NCI-H446 treated with DMSO at 0.1 percent for 48 hours (cell line): ENCODE measurements at places on chromosomes 3 and 15.

DNA sequence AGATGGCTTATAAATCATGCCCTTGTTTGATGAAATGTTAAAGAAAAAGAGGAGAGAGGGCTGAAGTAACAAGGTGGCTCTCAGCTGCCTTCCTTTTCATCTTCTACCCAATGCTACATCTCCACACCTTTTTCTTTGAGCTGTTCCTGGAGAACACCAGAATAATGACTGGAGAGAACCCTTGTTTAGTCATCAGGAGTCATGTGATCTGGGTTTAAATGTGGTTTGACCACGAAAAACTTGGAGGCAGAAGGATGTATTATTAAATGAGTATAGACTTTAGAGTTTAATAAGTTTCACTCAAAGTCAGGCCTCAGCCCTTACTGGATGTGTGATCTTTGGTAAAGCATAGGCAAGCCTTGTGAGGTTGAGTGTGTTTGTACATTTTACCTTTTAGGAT is 230.3 kb upstream of the TBL1XR1 start:
- DNase-seq: no peak

DNA sequence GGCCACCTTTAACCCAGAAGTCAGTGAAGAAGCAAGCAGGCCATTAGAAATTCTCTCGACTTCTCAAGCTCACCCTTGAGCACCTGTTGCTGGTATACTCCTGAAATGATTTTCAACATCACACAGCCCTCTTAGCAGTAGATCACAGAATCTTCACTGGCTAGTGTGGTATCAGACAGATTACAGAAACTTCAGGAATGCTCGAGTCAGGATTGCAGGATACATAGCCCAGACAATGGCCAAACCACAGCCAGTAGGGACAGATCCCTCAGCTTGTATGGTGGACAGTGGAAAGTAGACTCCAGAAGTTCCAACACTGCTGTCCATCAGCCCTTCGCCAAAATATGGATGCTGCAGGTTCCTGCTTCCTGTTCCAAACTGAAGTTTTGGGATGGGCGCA is 4.5 kb upstream of the KLHL40 start:
- DNase-seq: no peak

- DNase-seq: peak; percentile 4
Measured at GRCh38 chr15:33975022-33975565, 6.8 kb downstream of the CHRM5 start.

DNA sequence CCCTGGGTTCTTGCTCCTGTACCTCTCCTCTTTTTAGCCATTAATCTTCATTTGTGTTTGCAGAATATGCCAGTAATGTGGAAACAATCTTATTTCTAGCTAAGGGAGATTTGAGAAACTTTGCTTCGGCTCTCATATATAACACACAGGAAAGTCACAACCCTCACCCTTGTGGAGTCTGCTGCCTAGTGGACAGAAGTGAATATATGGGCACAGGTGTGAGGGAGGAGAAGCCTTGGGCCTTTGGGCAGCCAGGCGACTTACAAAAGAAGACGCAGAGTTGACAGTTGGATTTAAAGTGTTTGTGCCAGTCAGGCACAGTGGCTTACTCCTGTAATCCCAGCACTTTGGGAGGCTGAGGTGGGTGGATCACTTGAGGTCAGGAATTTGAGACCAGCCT is 181.8 kb upstream of the TBL1XR1 start:
- DNase-seq: no peak

GRCh38 chr3:149839896-149840295 is 26.9 kb downstream of the RNF13 start:
- no peak for DNase-seq

DNA sequence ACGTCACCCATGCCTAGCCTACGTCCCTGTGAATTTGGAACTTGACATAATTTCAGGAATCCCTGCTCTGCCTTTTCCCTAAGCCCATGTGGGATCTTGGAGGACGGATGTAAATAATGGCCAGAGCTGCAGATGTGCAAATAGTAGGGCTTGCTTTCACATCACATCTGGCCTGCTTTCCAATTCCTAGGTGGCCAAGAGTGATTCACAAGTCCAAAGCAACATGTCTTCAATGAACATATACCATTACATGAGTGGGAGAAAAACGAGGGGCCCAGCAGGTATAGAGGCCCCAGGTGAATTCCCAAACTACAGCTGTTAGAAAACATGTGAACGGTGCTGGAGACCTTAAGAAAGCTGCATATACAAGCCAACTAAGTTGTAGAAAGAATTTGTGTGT is 214.6 kb downstream of the MAGI1 start:
- no peak for DNase-seq

- no peak for DNase-seq
Measured at GRCh38 chr15:28986108-28986507, 100.3 kb downstream of the APBA2 start.

- DNase-seq: no peak
Measured at GRCh38 chr3:171314341-171314740, 145.9 kb downstream of the TNIK start.

DNA sequence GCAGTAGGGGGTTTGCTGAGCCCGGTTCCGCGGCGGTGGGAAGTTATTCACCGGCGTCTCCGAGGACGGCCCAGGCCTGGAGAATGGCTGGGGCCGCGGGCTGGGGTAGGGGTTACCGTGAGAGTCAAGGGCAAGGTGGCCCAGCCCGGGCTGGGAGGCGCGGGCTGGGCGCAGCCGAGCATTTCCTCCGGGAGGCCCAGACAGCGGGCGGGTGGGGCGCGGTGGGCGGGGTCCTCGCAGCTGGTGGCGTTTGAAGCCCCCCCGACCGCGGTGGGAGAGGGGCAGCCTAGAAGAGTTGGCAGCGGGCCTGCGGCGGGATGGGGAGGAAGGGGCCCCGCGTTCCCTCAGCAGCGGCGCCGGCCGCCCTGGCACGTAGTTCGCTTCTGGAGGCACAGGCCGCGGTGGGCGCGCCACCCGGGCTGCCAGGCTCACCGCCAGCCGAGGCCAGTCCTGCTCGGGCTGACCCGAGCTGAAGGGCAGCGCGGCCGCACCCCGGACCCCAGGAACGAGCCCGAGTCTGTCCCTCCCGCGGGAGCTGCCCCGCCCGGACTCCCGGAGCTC is 960 bp upstream of the KLF13 start:
- no peak for DNase-seq

DNA sequence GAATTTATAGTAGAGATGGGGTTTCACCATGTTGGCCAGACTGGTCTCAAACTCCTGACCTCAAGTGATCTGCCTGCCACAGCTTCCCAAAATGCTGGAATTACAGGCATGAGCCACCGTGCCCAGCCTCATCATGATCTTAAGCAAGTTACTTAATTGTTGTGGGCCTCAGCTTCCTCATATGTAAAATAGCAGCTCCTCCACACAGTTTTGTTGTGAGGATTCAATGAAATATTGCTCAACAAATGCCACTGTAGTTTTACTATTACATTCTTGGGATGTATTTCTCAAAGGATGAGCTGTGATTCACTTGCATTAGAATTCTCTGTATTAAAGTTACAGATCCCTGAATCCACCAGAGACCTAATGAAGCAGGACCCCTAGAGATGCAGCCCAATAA is 168.8 kb downstream of the ADAMTS9 start:
- DNase-seq: no peak

DNA sequence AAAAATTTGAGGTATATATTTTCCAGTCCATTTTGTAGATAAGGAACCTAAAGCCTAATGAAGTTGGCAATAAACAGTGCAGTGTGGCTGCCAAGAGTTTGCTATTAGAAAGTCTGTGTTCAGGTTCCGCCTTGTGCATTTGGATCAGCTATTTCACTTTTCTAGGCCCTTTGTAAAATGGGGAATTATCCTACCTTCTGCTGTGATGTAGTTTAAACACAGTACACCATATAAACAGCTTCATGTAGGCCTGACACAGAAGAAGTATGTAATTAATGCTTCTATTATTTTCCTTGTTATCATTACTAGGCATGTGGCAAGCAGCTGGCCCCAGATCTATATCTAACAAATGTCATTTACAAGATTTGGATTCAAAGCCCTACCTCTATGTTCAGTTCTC is 456.3 kb downstream of the GABRG3 start:
- DNase-seq: peak; percentile 55

GRCh38 chr15:90691369-90691768 is 25.8 kb upstream of the BLM start:
- DNase-seq: no peak

DNA sequence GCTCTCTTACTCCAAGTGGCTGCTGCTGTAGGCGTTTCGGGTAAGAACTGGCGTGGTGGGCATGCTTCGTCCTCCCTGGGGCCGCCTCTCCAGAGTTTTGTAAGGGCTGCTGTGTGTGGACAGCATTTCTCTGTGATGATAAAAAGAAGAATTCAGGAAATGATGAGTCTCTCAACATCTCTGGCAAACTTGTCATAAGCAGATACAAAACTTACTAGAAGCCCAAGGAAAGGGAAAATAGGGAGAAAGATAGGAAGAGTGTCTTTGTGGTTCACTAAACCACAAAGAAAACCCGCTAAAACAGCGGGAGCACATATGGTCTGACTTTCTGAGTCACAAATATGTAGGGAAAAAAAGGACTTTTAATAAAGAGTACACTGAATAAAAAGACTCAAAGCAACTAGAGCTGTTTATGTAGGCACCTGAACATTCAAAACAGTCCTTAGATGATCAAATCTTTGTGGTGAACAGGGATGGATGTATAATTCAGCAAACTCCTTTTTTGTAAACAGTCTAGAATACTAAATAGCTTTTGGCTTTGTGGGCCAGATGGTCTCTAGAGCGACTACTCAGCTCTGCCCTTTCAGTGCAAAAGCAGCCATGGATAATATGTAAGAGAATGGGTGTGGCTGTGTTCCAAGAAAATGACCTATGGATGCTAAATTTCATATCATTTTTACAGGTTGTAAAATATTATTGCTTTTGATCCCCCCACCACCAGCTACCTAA is 60.4 kb upstream of the LMOD3 start:
- DNase-seq: no peak

- no peak for DNase-seq
Measured at GRCh38 chr3:72746430-72747411, 101.5 kb downstream of the SHQ1 start.

DNA sequence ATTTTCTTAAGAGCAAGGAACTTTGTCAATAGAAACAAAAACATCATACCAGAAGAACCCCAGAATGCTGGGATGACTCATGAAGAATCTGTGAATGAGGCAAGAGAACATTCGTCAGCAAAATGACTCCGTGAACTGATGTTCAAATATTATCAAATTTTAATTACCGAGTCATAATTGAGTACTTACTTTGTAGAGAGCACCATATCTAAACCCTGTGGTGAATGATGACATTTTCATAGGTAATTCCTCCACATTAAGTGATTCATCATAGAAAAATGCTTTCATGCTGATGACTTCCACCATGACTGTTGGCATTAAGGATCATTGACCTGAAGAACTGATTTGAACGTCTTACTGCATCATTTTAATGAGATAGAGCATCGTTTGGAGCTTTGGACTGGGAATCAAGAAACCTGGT is 56.3 kb downstream of the PPARG start:
- DNase-seq: no peak

GRCh38 chr15:58501636-58502188 is 69.9 kb downstream of the LIPC start:
- DNase-seq: no peak

DNA sequence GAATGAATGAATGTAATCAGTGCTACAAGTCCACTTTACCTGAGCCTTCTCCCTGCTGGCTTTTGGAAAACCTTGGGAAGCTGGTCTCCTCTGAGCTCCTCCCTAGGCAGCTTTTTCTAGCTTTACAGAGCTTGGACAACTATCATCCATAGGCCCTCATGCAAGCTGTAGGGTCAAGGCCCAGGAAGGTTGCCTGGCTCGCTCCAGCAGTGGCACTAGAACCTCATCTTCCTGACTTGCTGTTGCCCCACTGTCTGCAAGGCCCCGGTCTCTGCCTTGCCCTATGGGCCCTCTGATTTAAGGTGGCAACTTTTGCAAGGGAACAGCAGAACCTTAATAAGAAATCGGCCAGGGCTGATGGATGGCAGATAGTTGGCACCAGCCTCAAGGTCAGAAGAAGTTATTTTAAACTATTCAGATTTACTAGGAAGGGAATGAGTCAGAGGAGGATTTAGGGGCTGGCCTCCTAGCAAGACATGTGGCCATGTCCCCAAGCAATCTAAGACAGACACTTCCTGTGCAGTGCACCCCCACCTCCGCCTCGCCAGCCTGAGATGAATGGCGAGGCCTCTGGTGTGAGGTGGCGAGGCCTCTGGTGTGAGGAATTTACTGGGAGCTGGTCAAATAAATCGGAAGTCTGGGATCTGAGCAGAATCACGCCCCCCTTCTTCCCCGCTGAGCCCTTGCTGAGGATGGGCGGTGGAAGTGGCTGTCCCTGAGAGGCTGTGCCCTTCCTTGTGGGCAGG is 180.8 kb downstream of the MEGF11 start:
- no peak for DNase-seq

GRCh38 chr3:166263460-166263859 is 426.2 kb upstream of the BCHE start:
- DNase-seq: no peak

DNA sequence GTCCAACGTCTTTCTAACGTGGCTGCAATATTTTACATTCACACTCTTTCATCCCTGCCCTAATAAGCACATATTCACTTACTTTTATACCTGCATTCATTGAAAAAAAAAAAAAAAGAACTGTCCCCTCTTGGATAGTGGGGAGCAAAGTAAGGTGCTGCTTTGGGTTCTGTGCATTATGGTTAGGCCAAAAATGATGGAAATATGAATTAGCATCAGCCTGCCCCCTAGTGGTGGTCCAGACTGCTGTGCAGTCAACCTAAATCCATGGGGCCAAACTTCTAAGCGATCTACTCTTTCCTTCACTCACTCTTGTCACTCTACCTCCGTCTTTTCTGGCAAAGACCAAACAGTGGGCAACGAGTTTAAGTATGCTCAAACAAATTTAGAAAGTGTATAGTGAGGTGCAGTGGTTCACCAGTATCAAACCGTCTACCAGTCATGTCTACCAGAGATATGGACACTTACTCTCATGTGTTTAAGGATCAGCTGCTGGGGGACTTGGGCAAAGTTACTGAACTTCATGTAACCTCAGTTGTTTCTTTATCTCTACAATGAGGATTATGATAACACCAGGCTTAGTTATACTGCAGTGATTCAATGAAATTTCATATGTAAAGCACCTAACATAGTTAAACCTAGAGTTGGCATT is 61.5 kb upstream of the GRM7 start:
- no peak for DNase-seq

DNA sequence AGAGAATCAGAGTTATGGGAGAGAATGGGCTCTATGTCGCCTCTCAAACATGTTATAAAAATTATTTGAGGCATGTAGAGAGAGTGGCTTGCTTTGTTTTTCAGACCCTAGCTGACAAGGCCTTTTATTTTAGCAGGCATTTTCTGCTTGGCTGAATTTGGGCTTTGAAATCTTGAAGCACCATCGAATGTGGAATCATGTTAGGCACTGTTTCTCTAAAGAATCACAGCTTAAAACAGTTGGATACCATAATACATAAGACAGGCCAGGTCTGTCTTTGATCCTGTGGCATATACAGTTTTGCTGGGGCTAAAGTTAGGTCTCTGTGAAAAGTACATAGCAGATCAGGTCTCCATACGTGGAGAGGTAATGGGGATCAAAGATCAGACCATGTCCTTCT is 142.7 kb downstream of the NEK11 start:
- no peak for DNase-seq
